Fibroblast of skin of left quadriceps (primary cell): ENCODE measurements at places on chromosomes 2 and 18.

DNA sequence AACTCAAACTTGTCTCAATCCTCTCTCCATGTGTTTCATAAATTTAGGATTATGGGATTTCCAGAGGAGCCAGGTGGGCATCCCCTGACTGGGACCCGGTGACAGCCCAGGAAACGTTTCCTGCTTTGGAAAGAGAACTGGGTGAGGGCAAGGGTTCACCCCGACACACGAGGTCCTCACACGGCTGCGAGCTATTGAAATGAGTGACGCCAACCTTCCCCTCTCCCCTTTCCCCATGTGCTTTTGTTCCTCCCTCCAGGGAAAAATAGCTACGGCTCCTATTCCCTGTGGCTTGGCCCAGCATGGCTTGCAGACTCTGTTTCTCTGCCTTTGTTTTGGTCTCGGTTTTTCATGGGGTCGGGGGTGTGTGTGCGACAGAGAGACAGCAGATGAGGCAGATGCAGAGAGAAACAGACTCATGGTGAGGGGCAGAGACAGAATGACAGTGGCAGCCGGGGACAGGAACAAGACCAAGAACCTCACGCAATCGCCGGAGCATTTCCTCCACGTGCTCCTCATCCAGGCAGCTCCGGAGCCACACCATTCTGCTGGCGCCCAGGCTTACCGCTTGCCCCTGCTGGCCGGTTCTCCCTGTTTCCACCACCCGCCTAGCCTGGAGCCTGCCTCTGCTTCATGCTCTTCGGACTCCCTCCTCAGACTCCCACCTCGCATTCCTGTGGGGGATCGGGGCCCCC is 238.5 kb downstream of the DYSF start:
- no peak for DNase-seq

DNA sequence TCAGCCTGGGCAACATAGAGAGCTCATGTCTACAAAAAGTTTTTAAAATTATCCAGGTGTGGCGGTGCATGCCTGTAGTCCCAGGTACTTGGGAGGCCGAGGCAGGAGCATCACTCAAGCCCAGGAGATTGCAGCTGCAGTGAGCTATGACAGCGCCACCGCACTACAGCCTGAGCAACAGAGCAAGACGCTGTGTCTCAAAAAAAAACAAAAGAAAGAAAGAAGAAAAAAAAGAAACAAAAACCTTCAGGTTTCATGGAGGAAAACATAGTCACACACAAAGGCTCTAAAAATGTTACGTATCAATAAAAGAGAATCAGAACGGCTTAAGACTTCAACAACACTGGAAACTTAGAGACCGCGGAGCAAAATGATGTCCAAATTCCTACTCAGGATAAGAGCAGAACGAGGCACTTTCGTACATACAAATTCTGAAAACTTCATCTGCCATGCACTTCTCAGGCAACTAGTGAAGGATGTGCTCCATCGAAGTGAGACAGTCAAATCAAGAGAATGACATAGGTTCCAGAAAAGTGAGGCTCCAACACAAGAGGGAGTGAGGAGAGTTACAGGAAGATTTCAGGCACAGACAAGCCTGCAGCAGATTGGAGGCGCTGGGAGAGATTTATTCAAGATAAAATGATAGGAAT is 4.4 kb downstream of the HDLBP start:
- DNase-seq, result no peak

DNA sequence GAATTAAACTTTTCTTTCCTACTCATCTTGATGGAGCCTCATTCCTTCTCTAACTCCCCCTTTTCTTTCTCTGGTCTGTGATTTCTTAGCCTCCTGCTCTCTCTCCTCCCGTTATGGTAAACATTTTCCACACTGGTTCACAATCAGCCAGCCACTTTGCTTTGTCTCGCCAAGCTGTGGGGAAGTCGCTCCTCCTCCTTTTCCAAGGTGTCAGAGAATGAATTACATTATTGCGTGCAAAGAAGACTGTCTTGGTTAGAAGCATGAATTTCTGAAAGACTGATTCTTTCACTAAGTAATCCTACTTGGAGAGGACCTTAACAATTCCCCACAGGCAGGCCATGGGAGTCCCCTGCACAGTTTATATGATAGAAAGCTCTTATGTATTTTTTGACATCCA is 46.1 kb downstream of the RASGRP3 start:
- no peak for DNase-seq

GRCh38 chr2:124756048-124756447 is 731.0 kb downstream of the CNTNAP5 start:
- no peak for DNase-seq

GRCh38 chr2:40209761-40210160 is 242.1 kb downstream of the SLC8A1 start:
- no peak for DNase-seq
